H7 (cell line): ENCODE measurements at places on chromosomes 12 and 14.

GRCh38 chr12:41438854-41439541, 250.9 kb downstream of the PDZRN4 start:
- DNase-seq: no peak

GRCh38 chr12:89395712-89396111, 43.4 kb upstream of the DUSP6 start:
- DNase-seq: peak; percentile 33

- no peak for DNase-seq
Measured at GRCh38 chr12:20602641-20603391, 92.3 kb upstream of the SLCO1C1 start.

DNA sequence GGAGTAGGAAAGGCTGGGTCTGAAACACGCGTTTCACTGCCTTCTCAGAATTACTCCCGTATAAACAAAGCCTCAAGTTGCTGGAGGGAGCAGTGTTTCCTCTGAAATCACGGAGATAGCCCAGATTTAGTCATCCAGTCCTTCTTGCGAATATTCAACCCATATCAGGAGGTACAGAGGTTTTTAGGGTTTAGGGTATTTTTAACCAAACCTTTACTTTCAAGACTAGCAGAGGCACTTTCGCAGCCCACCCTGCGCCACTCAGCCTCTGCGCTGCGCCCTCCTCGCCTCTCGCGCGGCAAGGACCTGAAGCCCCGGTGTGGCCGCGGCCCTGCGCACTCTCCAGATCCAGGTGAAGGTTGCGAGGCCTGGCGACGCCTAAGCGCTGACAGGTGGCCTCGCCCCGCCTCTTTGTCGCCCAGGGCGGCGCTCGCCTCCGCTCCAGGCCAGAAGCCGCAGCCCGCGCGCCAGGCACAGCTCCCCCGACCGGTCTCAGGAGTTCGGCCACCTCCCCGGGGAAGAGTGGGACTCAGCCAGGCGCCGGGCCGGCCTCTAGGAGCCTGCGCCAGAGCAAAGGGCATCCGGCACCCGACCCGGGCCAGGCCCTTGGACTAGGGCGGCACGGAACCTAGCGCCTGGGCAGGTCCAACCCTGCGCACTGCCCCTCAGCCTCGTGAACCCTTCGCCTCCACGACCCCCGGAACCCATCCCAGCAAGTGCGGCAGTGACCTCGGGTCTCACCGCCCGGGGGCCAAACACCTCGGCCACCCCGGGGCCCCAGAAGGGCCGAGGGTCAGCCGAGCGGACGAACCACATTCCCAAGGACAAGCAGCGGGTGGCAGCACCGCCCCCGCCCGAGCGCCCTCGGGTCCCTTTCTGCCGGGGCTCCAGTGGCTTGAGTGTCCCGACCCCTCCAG, 1.8 kb upstream of the SAMD4A start:
- peak; percentile 90 for DNase-seq

- DNase-seq: no peak
Measured at GRCh38 chr14:38040411-38040810, 167.3 kb upstream of the SSTR1 start.

- DNase-seq: no peak
Measured at GRCh38 chr12:8821591-8821990, 830 bp upstream of the A2ML1 start.

GRCh38 chr14:35404449-35405303, at the start of gene NFKBIA:
TSS of gene NFKBIA (minus strand) at chr14:35404749. CDS start at chr14:35404644, 105 bp downstream.
- peak; percentile 89 for DNase-seq

DNA sequence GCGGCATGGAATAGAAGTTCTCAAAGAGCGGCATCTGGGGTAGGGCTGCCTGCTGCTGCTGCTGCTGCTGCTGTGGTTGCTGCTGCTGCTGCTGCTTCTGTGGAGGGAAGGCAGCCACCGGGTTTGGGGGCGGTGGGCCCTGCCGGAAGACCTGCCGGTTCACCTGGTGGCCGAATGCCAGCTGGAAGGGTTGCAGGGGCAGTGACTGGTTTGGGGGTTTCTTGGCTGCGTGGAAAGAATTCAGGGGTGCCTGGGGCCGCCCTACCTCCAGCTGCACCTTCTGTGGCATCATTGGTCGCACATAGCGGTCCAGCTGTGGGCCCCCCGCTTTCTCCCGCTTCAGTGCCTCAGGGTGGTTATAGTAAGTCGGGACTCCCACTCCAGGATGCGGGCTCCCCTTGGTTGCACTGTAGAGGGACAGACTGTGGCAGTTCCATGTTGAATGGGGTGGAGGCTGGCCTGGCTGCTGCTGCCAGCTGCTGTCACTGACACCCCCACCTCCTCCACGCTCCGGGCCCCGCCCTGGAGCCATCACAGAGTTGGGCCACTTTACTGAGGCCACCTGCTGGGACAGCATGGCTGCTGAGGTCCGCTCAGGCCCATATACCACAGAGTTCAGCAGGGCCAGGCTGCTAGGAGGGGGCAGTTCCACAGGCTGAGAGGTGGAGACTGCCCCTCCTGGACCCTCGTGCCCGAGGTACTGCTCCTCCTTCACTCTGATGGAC, 25.2 kb upstream of the PNMA1 start:
- DNase-seq: no peak

DNA sequence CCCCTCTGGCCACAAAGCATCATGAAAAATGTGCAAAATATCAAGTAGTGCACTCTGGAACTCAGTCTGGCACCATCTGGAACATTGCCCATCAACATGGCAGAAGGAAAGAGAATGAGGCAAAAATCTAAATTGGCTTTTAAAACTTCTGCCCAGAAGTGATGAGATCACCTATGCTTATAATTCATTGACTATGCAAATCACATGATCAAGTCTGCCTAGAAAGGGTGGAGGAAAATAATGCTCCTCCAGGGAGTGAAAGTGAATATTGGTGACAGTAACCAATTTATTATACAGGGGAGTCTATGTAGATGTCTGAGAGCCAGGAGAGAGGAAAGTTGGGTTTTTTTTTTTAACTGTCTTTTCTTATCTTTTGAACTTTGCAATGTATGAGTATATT, 73.3 kb upstream of the HIF1A start:
- no peak for DNase-seq

GRCh38 chr12:57767876-57768275, 998 bp upstream of the CYP27B1 start:
- DNase-seq: no peak

DNA sequence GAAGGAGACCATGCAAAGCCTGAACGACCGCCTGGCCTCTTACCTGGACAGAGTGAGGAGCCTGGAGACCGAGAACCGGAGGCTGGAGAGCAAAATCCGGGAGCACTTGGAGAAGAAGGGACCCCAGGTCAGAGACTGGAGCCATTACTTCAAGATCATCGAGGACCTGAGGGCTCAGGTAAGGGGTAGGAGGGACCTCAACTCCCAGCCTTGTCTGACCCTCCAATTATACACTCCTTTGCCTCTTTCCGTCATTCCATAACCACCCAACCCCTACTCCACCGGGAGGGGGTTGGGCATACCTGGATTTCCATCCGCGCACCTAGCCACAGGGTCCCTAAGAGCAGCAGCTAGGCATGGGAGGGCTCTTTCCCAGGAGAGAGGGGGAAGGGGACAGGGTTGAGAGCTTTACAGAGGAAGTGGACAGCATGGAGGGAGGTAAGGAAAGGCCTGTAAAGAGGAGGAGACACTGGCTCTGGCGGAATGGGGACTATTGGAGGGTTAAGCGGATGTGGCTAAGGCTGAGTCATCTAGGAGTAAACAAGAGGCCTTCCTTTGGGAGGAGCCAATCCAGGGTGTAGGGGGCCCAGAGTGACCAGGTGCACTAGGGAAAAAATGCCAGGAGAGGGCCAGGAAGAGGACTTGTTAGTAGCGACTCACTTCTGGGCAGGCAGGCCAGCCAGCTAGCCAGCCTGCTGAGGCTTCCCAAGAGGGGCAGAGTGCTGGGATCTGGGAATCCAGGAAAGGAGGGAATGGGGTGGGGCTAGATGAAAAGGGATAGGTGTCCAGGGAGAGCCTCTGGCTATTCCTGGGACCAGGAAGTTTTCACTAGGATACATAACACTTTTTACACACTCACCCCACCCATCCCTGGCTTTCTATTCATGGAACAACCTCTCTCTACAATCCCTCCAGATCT, 754 bp downstream of the KRT18 start:
- peak; percentile 82 for DNase-seq

DNA sequence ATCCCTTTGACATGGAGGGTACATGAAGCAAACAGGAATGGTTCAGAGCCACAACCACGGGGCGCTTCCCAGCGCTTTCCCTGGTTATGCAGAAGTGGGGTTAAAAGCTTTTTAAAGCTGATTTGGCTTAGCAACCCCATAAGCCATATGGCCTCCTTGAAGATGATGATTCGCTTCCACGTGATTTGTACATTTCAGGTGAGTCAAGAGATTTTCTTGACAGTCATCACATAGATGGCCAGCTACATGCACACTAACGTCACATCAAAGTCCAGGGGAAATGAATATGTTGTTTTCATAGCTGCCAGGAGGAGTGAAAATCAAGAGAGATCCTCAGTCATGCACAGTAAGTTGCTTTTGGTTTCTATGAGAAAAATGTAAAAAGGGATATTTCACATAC, 309.7 kb downstream of the TMEM132D start:
- no peak for DNase-seq

DNA sequence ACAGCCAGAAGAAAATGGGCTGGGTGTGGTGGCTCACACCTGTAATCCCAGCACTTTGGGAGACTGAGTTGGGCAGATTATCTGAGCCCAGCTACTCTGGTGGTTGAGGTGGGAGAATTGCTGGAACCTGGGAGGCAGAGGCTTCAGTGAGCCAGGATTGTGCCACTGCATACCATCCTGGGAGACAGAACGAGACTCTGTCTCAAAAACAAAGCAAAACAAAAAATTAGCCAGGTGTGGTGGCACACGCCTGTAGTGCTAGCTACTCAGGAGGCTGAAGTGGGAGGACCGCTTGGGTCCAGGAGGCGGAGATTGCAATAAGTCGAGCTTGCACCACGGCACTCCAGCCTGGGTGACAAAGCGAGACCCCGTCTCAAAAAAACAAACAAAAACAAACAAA, 3.8 kb upstream of the EMP1 start:
- no peak for DNase-seq
